ENCODE measurements at places on chromosomes 12 and 14.
A peak's percentile ranks its signal among the peaks of the same experiment; 100 is the strongest.

DNA sequence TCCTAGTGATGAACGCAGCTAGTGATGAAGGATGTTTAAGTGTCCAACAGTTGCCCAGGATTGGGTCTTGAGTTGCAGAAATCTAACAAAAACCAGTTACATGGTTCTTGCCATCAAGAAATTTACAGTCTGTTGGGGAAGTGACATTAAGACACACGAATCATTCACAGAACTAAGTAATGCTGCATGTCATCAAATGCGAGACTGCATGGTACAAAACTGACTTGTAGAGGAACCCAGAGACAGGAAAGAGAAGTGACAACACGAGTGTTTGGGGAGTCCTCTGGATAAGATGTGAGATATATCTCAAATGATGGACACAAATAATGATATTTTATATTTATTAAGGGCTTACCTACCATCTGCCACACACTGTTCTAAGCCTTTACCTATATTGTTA is 6.1 kb upstream of the SYNE3 start:
- no peak for DNase-seq

DNA sequence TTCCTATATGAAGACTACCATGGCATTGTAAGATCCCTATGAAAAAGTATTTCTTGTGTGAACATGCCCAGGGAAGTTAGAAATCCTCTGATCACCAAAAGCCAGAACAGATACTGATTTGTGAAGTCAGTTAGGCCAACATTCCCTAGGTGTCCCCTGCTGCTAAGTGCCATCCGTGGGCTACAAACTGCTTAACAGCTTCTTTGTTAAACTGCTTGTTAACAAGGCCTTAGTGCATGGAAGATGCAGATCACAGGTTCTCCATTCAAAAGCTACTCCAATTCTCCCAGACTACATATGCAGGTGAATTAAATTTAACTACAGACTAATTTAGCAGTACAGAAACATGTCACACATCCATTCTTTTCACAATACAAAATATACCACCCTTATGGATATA is 108.2 kb downstream of the PRICKLE1 start:
- no peak for DNase-seq

- no peak for DNase-seq
These were observed 62.9 kb downstream of the SAMD4A start for GRCh38 chr14:54629635-54630360.

DNA sequence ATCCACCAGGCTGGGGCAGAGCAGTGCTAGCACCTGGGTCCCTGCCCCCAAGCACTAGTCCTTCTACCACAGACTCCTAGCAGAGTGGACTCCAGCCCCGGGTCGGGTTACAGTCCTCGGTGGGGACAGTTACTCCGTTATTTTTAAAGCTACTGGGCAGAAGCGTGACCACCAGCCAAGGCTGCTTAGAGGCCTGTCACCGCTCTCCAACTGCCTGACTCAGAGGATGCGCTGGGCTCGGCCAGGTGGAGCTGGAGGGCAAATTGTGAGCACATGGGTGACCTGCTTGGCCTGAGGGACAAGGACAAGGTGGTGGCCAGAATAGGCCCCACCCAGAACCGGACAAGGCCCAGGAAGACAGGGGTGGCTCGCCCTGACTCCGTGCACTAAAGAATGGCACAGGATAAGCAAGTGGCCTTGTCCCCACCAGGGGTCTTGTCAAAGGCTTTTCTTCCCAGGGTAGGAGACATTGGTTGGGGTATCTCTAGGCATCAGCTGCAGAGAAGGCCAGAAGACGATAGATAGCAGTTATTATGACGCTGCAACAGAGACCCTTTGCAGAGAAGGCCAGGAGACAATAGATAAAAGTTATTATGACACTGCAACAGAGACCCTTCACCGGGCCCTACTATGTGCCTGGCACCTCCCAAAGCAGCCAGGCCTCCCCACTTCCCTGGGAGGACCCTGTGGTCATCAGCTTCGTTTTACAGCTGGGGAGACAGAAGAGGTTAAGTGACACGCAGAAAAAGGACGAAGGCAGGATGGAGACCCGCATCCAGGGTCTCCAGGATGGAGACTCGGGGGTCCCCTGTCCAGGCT is 1.6 kb downstream of the ABCB9 start:
- no peak for DNase-seq

DNA sequence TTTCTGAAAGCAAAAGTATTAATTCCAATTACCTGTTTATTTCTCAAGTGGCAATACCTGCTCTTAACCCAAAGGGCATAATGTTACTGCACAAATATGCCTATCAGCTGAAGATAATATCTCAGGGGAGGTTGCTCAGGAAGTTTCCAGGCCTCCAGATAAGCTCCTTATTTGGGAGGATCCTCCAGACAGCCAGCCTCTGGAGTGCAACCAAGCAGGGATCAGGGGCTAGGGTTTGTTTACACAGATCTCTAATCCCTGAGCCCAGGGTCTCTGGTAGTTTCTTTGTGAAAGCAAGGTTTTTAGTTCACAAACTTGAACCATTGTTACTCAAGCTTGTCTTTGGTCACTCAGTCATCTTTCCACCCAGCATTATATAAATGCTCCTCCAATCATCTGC is 124.4 kb downstream of the SLC38A4 start:
- DNase-seq: no peak

- no peak for DNase-seq
These were observed 324.6 kb upstream of the DIO3 start for GRCh38 chr14:101236496-101237251.

DNA sequence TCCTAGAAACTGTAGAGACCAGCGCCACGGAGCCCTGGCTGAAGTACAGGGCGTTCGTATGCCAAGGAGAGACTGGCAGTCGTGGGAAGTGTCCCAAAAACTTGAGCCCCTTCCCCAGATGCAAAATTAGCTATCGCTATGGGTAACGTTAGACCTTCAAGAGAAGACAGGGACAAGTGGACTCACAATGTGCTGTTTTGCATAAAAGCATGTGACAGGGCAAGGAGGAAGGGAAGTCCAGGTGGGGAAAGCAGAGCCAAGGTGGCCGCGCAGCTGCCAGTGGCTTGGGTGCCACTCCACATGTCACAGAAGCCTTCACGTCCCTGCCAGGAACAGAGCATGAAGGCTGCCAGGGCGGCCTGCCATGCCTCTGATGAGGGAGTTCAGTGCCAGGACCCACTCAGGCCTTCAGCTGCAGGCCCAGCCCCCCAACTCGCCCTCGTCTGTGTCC is 61.2 kb upstream of the DYNC1H1 start:
- peak; percentile 6 for DNase-seq

DNA sequence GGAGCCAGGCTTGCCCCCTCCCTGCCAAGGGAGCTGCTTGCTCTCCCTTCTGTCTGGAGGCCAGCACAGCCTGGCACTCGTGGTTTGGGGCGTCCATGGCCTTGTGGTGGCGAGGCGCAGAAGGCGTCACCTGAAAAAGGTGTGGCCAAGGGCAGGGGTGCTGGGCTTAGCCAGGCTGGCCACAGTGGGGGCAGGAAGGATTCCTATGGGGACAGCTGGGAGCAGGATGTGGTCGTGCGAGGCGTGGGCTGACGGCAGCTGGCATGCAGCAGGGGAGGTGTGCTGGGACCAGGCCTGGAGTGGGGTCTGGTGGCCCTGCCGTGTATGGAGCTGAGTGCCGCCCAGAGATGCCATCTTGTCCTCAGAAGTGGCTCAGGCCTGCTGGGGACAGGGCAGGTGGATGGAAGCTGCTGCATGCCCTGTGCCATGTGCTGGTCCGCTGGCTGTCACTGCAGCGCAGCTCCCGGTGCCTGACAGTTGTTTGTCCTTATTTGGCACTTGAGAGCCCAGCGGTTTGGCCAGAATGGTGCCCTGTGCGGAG is 30.0 kb downstream of the SH2B3 start:
- DNase-seq: no peak

DNA sequence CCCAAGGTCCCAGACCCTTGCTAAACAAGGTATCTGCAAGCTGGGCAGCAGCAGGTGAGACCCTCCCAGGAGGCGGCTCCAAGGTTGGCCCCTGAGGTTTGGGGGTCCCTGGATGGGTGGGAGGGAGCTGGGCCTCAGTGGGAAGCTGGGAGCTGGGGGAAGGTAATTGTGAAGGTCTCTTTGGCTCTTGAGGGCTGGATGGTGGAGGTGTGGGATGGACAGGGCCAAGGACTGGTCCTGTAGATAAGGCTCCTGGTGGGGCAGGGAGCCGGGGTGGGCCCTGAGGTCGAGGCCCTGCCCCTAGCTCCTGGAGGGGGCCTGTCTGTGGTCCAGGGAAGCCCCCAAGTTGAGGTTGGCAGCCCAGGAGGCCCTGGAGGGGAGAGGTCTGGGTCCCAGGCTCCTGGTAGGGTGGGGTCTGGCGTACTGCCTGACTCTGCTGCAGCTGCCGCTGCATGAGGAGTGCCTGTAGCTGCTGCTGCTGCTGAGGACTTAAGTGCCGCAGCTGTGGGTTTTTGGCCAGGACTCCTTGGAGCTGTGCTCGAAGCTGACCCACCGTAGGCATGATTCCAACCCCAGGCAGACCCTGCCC is 13.1 kb upstream of the PRKAG1 start:
- no peak for DNase-seq

GRCh38 chr12:5177096-5177495 is 133.4 kb downstream of the KCNA5 start:
- no peak for DNase-seq

GRCh38 chr14:23486036-23486435 is 16.5 kb downstream of the NGDN start:
- DNase-seq: no peak

GRCh38 chr14:105015242-105015641 is 5.6 kb downstream of the CDCA4 start:
- no peak for DNase-seq

- DNase-seq: no peak
These were observed 77.3 kb upstream of the ANO6 start for GRCh38 chr12:45138609-45139008.

DNA sequence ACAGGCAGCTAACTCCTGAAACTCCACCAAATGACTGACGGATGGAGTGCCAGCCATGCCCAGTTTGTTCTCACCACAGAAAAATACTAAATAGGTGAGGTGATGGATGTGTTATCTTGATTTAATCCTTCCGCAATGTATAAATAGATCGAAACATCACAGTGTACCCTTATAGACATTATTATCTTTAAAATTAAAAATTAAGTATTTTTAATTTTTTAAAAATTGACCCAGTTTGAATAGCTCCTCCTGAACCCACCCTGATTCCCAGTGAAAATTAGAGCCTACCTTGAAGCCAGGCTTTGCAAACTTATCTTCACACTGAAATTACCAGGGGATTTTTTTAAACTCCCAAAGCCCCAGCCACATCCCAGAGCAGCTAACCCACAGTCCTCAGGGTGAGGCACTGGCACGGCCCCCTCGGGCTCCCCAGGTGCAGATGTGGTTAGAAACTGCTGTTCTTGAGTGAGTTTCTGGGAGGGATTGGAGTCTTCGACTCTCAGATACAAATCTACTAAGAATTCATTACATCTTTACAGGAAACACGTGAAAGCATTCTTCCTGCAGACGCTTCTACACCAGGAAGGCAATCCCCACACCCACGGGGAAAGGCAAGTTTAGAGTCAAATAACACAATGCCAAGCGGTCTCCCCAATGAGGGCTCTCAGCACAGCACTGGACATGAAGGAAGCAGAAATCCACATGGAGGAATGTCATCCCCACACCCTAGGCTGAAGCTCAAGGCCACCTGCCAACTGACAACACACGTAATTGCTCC is 126.4 kb downstream of the RIMBP2 start:
- no peak for DNase-seq

DNA sequence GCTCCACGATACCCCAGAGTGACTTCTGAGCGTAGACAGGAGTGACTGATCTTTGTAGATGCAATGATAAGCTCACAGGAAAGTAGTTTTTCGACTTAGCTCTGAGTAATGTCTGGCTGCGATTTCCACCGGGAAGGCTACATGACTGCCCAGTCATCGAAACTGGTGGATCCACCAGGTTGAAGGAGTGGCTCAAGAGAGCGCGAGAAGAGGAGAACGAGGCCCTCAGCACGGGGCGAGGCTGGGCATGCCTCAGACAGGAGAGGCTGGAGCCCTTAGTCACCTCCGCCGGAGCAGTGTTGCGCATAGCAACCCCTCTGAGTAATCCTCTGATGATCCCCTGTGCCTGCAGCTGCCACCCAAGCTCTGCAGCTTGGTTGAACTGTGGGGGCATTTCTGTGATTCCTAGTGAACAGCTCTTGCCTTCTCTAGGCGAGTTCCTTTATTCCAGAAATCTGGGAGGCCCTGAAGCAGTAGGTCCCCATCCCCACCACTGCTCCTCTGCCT is 25.6 kb downstream of the ELK3 start:
- DNase-seq: no peak

DNA sequence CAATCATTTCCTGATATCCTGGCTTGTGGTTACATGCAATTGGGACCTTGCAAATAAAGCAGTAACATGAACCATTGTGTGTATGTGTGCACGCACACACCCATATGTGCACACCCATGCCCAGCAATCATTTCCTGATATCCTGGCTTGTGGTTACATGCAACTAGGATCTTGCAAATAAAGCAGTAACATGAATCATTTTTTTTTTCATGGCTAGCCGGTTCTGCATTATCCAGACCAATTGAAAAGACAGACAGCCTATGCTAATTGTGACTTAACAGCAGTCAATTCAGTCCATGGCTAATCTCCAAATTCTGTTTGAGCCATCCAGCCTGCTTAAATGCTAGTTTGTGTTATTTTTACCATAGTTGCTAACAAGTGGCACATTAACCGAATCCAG is 134.3 kb downstream of the TTC7B start:
- no peak for DNase-seq

- no peak for DNase-seq
These were observed 169.2 kb upstream of the SOX5 start for GRCh38 chr12:24118668-24119067.

DNA sequence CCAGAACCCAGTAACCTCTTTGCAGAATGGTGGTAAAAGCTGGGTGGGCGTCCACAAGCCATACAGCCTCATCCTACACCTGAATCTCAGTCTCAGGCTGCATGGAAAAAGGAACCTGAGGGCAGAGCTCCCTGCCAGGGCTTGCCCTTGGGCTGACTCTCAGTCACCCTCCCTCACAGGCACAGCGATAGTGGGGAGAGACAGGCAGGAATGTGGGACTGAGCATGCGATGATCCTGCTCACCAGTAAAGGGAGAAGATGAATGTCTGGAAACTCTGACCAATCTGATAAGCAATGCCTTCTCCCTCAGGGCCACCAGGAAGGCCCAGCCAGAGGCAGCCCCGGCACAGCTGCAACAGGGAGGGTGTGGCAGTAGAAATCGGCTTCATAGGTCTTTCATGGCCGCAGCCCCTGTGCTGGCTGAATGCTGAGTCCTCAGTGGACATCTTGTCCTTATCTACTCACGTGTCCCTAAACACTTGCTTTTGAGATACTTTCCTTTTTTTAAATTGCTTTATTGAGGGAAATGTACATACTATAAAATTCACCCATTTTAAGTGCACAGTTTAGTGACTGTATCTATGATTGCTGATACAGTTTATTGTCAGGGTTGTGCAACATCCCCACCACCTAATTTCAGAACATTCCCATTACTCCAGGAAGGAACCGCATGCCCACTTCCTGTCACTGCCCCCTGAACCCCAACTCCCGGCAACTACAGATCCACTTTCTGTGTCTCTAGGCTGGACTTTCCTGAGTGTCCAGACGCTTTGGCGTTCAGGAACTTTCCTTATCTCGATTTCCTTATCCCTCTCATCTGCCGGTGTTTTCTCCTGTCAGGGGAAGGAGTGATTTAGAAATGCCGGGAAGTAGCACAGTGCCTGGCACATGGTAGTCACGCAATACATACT is 258.1 kb downstream of the PCNX1 start:
- DNase-seq: no peak

All from cerebellar nuclear complex (tissue), 1 donor.